ENCODE measurements at places on chromosomes 4 and X. TPM values are rescaled to one million over a fixed set of nuclear protein-coding genes. Genes with fewer than 3 reads are reported as not detected.

GRCh38 chr4:112513971-112514646, 1.9 kb downstream of the NEUROG2 start:
- peaks cover 46% of the 10 kb centered on the region for H3K4me1 ChIP-seq
- no peak overlapping the region for H3K27ac ChIP-seq
- H3K27me3 ChIP-seq: peaks cover 84% of the 10 kb centered on the region
- no peaks in the 10 kb centered on the region for H3K36me3 ChIP-seq

DNA sequence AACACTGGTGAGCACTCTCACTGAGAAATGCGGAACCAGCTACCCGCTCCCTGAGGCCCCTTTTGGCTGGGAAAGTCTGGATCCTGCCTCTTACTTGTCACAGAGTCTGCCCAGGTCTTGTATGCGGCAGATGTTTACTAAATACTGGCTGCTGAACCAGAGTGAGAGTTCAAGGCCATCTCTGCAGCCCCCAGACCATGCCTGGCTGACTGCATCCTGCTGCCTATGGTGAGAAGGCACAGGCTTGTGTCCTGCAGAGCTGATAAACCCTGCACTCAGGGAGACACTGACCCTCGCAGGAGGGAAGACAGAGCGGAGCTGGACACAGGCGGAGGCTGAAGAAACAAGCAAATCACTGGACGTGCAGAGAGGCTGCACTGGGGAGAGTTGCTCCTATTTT, 46.5 kb downstream of the JAKMIP1 start:
- no peaks in the 10 kb centered on the region for H3K36me3 ChIP-seq
- H3K4me1 ChIP-seq: no peaks in the 10 kb centered on the region
- no peak overlapping the region for H3K27ac ChIP-seq
- no peak for DNase-seq
- H3K4me3 ChIP-seq: no peak overlapping the region
- H3K27me3 ChIP-seq: peaks cover 63% of the 10 kb centered on the region

- no peak overlapping the region for H3K27ac ChIP-seq
- no peaks in the 10 kb centered on the region for H3K36me3 ChIP-seq
- H3K27me3 ChIP-seq: no peaks in the 10 kb centered on the region
- no peak overlapping the region for H3K4me3 ChIP-seq
- peaks cover under 1% of the 10 kb centered on the region for H3K4me1 ChIP-seq
- no peak for DNase-seq
Observed at GRCh38 chrX:39289827-39290226, 488.6 kb downstream of the MID1IP1 start.

GRCh38 chr4:114857831-114858230, 255.6 kb downstream of the NDST4 start:
- H3K27ac ChIP-seq: no peak overlapping the region
- H3K27me3 ChIP-seq: no peaks in the 10 kb centered on the region
- H3K36me3 ChIP-seq: no peaks in the 10 kb centered on the region
- DNase-seq: no peak

Gene F11
- not detected for total RNA-seq

Gene POF1B
- not detected for total RNA-seq

Gene GRID2
- total RNA-seq: not detected
